ENCODE measurements at places on chromosomes 7 and 10.

- no peak for DNase-seq
These were observed 49.4 kb downstream of the AKR1D1 start for GRCh38 chr7:138125598-138126111.

DNA sequence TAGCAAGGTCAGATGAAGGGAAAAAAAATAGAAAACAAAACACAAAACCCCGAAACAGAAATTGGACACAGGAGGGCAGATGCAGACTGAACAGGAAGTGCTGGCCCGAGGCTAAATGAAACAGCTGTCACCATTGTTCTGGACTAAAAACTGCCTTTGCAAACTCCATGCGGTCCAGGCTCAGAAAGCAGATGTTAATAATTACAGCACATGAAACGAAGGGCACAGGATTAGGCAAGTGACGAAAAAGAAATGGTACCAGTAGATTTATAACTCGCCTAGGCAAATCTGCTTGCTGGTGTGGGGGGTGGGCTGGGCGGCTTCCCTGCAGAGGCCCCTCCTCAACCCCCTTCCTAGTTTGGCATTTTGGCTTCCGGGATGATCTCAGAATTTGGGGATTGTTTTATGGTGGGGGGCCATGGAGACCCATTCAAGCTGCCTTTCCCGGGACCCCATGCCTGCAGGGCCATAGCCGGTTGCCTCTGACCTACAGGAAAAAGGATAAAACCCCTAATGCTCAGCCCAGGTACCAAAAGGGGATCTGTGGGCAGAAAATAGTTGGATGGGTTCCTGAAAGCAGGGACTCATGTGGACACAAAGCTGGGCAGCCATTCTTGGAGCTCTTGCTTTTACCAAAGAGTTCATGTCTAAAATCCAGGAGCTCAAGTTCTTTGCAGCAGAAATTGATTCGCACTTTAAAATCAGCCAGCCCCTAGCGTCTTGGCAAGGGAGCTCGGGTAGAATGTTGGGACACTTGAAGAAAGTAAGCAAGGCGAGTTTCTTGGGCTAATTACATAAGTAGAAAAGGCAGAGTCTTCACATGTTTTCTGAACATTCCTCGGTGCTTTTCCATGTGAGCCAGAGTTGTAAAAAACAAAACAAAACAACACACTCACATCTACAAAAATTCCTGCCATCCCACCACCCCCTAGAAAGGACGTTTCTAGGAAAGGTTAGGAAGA is 39.0 kb upstream of the EMX2 start:
- peak; percentile 43 for DNase-seq

GRCh38 chr7:47531584-47532492 is 50.1 kb downstream of the TNS3 start:
- DNase-seq: no peak

DNA sequence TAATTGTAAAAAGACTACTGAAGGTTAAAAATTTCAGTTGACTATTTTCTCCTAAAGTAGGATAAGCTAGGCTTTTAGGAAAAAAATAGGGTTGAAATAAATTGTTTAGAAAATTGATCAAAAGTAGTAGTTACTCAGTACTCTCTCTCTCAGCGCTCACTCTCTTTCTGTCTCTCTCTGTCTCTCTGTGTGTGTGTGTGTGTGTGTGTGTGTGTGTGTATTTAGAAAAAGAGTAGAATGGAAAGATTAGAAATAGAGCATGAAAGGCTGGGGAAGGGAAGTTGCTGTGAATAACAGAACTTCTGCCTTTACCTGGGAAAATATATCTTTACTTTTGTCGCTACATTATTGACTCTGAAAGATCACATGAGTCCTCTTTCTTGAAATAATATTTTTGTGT is 20.6 kb downstream of the ADK start:
- DNase-seq: no peak

GRCh38 chr10:5910323-5911100 is 20.5 kb downstream of the FBH1 start:
- no peak for DNase-seq

DNA sequence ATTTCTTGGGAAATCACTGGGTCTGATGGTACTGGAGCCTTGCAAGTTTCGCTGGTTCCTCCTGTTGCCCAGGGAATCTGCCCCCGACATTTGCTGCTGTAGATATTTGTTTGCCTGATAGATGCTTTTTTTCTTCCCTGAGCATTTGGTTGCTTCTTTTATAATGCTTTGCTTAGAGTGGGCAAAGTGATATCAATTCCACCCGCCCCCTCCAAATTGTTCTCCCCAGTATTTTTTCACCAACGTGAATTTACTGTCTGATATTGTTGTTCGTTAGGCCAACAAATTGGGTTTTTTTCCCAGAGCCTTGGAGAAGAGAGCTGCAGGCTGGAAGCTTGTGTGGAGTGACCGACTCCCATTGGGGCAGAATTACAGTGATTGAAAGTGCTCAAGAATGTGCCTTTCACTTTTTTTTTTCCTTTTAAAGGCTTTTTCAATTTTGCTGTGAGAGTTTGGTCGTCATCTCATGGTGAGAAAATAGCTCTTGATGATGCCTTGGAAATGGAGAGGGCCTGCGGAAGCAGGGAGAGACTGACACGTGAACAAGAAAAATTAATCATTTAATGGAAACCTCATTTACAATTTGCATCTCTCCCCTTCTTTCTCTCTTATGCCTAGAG is 2.5 kb downstream of the GRK5 start:
- no peak for DNase-seq

DNA sequence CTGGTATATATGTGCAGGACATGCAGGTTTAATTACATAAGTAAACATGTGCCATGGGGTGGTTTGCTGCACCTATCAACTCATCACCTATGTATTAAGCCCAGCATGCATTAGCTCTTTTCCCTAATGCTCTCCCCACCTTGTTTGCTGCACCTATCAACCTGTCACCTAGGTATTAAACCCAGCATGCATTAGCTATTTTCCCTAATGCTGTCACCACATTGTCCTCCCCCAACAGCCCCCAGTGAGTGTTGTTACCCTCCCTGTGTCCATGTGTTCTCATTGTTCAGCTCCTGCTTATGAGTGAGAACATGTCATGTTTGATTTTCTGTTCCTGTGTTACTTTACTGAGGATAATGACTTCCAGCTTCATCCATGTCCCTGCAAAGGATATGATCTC is 300.5 kb downstream of the ANKRD7 start:
- DNase-seq: no peak

- no peak for DNase-seq
These were observed 179.4 kb downstream of the PIP4K2A start for GRCh38 chr10:22534849-22535604.

DNA sequence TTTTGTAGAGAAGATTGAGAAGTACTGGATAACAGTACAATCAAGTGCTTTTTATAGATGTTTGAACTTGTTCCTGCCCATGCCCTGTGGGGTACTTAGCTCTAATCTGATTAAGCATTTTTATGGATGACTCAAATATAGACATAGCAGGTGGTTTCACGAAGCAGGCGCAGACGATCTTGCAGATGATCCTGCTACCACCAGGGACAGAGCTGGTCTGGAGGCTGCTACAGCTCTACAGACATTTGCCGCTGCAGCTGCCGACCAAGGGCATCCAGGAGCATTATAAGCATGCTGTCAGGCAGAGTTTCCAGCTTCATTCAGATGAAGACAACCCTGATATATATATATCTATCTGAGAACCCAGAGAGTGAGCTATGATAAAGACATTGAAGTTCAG is 650.4 kb downstream of the NXPH1 start:
- no peak for DNase-seq

DNA sequence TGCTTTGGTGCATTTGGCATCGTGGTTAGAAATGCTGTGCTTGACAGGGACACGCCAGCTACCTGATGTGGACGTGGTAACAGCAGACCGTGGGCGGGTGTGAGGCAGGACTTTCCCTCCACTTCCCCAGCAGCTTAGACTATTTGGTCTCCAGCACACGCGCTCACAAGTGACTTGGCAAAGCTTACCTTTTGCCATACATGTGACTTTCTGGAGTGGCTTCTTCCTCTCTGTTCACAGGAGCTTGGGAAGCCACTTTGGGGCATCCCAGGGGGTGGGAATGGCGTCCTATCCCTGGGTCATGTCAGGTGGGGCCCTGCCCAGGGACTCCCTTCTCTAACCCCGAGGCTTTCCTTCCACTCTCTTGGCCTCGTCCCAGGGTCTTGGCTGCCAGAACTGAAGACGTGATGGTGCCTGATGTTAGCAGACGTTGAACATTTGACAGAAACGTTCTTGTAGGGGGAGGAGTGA is 228.7 kb upstream of the KLF6 start:
- no peak for DNase-seq

- no peak for DNase-seq
These were observed 510.6 kb downstream of the ARL4A start for GRCh38 chr7:13198036-13198435.

GRCh38 chr7:94451187-94451586 is 56.5 kb downstream of the COL1A2 start:
- DNase-seq: no peak

- no peak for DNase-seq
These were observed 26.4 kb upstream of the SLC35B4 start for GRCh38 chr7:134343136-134343535.

DNA sequence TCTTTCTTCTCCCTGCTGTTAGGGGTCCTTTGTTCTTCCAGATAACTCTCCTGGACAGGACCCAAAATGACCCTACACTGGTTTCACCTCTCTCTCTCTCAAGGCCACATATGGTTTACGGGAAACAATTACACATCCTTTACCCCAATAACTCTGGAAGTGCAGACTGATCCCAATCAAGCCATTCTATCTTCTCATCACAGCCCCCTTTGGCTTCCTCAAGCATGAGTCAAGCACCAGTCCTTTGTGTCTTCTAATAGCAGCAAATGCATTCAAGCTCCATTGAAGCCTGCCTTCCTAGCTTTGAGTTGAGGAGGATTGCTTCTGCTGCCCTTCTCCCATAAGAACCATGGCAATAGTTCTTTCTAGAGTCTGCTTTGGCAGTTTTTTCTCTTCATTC is 20.2 kb downstream of the C10orf67 start:
- no peak for DNase-seq

GRCh38 chr10:34047389-34047788 is 712.9 kb upstream of the NRP1 start:
- DNase-seq: no peak

DNA sequence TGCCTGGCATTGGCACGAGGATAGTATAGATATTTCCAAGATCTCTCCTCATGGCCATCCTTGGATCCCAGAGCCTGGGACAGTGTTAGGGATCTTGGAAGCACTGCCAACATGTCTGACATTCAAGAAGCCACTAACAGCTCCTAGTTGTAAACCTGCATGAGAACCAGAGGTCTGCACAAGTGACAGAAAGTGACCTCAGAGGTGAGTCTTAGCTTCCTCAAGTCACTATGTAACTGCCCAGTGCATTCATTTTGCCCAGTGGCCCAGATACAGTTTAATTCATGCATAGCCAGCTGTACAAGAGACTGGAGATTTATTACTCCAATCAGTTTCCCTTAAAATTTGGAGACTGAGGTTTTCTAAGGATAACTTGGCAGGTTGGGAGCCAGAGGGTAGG is 16.7 kb downstream of the SUGCT start:
- DNase-seq: no peak

- no peak for DNase-seq
These were observed 3.6 kb upstream of the CDH23 start for GRCh38 chr10:71392791-71393781.

DNA sequence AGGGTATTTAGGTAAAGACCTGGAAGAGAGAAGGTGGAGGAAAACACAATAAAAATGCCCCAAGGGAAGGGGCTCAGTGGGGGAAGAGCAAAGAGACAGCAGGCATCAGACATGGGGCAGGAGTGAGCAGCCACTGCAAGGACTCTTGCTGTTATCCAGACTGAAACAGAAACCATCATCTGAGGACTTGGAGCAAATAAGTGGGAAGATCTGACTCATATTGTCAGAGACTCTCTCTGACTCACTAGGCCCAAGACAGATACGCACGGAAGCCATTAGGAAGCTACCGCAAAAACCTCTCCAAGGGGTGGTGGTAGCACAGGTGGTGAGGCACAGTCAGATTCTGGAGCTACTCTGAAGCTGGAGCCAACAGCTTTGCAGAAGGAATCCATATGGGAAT is 110.7 kb downstream of the RNF32 start:
- DNase-seq: no peak

DNA sequence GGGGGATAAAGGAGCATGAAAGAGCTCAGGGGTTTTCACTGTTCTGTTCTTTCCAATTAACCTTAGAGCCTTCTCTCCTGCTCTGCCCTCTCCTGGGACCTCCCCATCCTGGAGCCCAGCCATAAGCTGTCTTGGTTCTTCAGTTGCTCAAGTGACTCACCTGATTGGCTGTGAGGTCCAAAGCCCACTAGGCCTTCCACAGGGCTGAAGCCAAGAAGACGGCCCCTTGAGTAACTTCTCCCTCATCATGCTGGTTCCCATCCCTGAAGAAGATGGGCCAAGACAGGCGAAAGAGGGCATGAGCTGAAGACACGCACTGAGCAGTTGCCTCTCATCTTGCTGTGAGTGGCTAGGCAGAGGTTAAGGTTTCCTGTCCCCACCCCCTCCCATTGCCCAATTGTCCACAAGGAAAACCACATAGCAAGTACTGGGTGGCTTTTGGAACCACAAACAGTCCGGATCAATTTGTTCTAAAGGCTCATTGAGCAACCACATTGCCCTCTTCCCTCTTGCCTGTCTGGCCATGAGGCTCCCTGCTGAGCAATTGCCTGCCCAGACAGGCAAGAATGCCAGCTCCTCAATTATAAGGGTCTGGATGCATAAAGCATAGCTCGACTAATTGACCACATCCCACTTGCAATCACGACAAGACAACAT is 43.9 kb upstream of the GPAM start:
- no peak for DNase-seq

GRCh38 chr7:2163600-2164555 is 68.9 kb downstream of the MAD1L1 start:
- DNase-seq: no peak

DNA sequence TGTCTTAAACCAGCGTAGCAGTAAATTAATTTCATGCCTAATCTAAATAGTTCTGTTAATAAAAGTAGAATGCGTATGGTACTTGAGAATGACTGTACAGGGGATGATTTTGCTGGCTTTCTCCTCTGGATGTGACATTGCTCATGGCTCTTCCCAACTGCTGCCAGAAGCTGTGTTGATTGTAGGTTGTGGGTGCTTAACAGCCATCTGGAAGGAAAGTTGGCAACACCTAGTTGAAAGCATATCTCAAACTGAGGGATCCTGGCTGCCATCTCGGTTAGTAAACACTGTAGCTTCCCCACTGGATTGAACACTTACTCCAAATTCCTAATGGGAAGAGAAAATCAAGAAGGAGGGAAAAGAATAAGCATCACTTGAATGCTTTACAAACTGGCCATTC is 130.9 kb downstream of the NXPH1 start:
- DNase-seq: no peak

DNA sequence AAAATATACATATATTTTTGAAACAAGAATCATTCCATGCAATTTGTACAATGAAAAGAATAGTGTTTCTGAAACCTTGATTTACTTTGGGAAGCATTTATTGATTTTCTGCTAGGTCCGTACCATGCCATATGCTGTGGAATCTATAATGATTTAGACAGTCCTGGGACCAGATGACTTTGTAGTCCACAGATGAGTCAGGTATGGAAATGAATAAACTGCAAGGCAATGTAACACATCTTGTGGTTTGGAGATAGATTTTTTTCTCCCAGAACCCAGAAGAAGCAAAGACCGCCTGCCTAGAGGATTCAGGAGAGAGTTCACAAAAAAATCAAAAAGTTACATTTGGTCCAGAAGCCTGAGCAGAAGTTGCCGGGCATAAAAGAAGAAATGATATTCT is 190.4 kb downstream of the GPR37 start:
- DNase-seq: no peak

Measured in femur (tissue), 1 donor.